DMS79 treated with DMSO at 0.1 percent for 48 hours (cell line): ENCODE measurements at places on chromosomes 3 and 15.

GRCh38 chr15:101496198-101496986 lies 6.9 kb upstream of the PCSK6 start:
- DNase-seq = no peak

DNA sequence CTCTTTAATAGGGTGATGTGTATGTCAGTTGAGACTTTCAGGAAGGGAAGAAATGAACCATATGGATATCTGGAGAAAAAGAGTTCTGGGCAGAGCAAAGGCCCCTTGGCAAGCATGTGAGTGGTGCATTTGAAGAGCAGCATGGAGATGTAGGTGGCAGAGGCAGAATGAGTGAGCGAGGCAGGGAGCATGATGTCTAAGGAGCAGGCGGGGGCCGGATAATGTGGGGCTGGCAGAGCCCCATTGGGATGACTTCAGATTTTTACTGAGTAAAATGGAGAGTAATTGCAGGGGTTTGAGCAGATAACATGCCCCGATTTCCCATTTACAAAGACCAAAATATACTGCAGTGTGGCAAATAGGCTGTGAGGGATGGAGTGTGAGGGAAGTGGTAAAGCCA lies 52.9 kb upstream of the PLCL2 start:
- no peak for DNase-seq

GRCh38 chr3:72617424-72618024 lies 230.7 kb downstream of the SHQ1 start:
- no peak for DNase-seq

- peak; percentile 53 for DNase-seq
Observed at GRCh38 chr3:11638495-11639358, 5.0 kb downstream of the VGLL4 start.

DNA sequence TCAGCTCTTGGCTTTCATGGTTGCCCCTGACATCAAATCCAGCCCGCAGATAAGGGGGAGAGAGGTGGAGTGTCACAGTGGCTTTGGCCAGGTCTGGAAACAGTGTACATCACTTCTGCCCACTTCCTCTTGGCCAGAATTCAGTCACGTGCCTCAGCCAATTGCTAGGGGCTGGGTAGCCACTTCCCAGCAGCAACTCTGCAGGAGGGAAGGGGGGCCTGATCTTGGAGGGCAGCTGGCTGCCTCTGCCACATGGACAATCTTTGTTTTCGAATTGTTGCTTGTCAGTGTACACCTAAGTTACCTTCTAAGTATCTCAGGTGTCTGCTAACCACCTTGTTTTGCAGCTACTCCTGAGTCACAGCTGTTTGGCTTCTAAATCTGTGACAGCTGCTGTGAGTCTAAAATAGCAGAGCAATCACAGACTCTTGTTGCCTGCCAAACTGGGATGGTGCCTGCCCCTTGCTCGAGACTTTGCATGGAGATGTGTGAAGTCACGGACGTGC lies 41.0 kb upstream of the LIMD1 start:
- DNase-seq = peak; percentile 17

DNA sequence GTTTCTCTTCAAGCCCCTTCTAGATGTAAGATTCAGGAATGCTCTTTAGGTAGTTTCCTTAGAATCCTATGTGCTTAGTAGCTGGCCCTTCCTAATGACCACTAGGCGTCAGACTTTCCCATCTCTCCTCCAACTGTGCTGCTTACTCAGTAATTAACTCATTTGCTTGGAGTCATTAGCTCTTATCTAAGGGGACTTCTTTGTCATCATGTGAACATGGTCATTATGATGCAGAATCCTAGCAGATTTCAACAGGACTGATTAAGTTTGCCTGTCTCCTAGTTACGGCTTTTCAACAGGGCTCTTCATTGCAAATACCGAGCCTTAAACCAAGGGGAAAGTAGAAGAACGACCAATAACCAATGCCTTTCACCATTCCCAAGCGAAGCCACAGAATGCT lies 46.4 kb downstream of the GJD2 start:
- DNase-seq = no peak

DNA sequence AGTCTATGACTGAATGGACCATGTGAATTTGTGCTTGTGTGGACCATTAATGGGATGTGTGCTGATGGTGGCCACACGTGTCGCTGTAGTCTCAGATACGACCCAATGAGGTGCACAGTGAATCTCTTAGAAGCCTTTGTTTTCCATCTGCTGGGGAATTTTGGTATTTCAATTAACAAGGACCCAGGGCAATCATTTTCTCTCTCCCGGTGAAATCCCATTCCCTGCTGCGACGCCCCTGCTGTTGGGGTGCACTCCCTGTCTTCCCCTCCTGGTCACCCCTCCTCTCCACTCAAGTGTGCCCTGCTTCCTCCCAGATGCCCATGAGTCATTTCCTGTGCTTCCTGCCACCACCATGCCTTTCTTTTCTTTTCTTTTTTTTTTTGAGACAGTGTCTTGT lies 32.7 kb downstream of the EBLN2 start:
- DNase-seq = no peak

DNA sequence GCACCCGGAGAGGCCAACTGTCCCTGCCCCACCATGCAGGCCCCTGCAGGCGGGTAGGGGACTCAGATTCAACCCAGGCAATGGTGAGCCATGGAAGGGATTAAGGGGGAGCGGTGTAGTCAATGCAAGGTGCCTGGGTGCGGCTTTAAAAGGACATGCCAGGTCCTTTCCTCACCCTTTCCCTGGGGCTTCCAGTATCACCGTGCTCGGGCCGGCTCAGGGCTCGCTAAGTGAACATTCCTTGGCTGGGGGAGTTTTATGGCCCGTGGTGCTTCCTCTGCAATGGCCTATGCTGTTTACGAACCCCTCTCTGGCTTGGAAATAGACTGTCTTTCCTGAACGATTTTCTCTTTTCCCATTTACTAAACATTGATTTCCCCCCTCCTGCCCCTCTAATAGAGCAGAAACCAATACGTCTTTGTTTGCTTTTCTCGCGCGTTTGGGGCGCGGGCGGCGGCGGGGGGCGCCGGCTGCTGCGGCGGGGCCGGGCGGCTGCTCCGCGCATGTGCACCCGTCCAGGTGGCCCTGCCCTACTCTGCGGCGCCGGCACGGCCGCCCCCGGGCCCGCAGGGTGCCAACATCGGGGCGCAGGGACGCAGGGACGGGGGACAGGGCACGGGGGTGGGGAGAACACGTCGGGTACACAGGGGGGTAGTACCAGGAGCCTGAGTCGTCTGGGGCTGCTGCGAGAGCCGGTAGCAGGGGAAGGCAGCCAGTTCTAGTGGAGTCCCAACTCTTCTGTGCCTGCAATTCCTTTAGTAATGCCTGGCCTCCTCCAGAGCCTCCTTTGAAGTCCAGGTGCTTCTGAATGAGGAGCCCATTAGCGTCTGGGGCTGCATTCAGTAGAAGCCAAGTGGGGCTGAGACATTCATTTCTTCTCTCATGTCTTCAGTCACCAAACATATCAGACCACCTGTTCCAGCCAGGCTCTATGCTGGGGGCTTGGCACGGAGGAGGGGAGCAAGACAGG lies 26.9 kb upstream of the CACNA2D2 start:
- DNase-seq = peak; percentile 23

- no peak for DNase-seq
Observed at GRCh38 chr3:186261638-186262037, 100.4 kb downstream of the DGKG start.

- no peak for DNase-seq
Observed at GRCh38 chr3:150348500-150348899, 59.6 kb upstream of the TSC22D2 start.

GRCh38 chr15:61888074-61888780 lies 172.0 kb downstream of the VPS13C start:
- no peak for DNase-seq

GRCh38 chr3:102979682-102980354 lies 545.0 kb downstream of the ZPLD1 start:
- no peak for DNase-seq

DNA sequence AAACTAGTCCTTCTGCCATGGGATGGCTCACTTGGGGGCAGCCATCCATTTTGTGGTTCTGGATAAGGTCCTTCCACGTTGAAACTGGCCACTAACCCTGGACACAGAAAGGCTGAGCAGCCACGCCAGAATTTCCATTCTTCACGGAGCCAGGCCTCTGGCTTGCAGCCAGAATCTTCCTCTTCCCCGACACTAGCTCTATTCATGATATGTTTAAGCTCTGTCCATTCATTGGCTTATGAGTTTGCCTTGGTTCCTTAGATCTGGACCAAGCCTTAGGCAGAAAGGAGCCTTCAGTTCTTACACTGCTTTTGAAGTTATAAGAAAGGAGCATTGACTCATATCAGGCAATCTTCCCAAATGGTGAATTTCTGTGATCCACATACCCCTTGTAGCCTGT lies 288.4 kb upstream of the GOLGA6L4 start:
- no peak for DNase-seq

- DNase-seq = peak; percentile 77
Observed at GRCh38 chr3:132352556-132353143, 35.4 kb downstream of the ACP3 start.

GRCh38 chr3:160886421-160886820 lies 130.4 kb downstream of the PPM1L start:
- DNase-seq = no peak

- no peak for DNase-seq
Observed at GRCh38 chr3:169243579-169243978, 419.9 kb downstream of the MECOM start.

- DNase-seq = no peak
Observed at GRCh38 chr3:95710684-95711083, 1103.7 kb upstream of the EPHA6 start.

GRCh38 chr15:52649686-52650085 lies 29.5 kb downstream of the ATOSA start:
- no peak for DNase-seq

GRCh38 chr15:92161039-92161670 lies 232.5 kb upstream of the ST8SIA2 start:
- peak; percentile 30 for DNase-seq

DNA sequence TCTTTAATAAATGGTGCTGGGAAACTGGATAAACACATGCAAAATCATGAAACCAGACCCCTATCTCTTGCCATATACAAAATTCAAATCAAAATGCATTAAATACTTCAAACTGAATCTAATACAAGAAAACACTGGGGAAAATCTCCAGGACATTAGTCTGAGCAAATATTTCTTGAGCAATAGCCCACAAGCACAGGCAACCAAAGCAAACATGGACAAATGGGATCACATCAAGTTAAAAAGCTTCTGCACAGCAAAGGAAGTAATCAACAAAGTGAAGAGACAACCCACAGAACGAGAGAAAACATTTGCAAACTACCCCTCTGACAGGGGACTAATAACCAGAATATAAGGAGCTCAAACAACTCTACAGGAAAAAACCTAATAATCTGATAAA lies 6.3 kb downstream of the ANKRD28 start:
- no peak for DNase-seq

GRCh38 chr3:106341087-106341486 lies 472.3 kb upstream of the CBLB start:
- no peak for DNase-seq

DNA sequence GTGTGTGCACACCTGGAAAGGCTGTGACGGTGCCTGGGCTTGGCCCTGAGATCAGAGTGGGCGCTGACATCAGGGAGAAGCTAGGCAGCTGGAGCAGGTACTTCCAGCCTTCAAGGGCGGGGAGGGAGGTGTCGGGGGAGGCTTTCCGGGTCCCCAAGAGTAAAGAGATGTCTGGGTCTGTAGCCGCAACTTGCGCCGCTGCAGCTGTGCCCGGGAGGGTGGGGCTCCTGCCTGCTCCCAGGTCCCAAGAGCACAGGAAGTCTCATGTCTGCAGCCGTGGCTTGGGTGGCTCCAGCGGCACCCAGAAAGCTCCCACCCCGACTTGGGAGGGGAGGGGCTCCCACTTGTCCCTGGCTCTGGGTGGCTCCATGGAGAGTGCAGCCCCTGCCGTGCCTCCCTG lies 103.2 kb upstream of the BNIP2 start:
- no peak for DNase-seq

- DNase-seq = no peak
Observed at GRCh38 chr3:122295266-122296062, 29.6 kb upstream of the CSTA start.

DNA sequence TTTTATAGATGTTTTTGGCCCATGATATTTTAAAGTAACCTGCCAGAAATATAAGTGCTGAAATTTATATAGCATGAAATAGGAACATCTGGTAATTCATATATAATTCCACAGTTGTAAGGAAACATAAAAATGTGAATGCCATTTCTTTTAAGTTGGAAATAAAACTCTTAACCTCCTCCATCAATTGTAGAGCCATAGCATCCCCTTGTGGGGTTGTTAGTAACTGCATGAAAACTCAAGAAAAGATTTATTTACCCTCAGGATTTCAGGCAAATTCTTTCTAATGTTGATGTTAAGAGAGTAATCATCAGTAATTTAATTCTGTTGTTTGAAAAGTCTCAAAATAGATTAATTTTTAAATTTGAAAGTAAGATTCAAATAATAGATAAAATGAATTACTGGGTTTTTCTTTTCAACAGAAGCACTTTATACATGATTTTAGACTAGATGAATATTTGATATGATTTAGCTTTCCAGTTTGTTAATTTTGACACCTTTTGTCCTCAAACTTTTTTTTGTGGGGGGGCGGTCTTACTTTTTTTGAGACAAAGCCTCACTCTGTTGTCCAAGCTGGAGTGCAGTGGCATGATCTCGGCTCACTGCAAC lies 74.7 kb downstream of the RASA2 start:
- DNase-seq = peak; percentile 50

DNA sequence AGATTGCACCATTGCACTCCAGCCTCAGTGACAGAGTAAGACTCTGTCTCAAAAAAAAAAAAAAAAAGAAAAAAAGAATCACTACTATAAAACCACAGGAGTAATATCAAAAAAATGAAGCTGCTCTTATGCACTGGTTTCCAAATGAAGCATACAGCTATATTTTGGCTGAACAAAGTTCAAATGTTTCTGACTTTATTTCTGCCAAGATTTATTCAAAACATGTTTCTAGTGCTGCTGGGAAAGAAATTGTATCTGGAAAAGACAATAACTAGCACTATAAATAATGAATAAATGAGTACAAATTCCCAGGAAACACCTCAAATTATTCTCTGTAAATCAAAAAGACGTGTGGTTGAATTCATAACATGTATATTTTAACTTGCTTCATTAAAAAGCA lies 102.5 kb upstream of the MME start:
- no peak for DNase-seq

DNA sequence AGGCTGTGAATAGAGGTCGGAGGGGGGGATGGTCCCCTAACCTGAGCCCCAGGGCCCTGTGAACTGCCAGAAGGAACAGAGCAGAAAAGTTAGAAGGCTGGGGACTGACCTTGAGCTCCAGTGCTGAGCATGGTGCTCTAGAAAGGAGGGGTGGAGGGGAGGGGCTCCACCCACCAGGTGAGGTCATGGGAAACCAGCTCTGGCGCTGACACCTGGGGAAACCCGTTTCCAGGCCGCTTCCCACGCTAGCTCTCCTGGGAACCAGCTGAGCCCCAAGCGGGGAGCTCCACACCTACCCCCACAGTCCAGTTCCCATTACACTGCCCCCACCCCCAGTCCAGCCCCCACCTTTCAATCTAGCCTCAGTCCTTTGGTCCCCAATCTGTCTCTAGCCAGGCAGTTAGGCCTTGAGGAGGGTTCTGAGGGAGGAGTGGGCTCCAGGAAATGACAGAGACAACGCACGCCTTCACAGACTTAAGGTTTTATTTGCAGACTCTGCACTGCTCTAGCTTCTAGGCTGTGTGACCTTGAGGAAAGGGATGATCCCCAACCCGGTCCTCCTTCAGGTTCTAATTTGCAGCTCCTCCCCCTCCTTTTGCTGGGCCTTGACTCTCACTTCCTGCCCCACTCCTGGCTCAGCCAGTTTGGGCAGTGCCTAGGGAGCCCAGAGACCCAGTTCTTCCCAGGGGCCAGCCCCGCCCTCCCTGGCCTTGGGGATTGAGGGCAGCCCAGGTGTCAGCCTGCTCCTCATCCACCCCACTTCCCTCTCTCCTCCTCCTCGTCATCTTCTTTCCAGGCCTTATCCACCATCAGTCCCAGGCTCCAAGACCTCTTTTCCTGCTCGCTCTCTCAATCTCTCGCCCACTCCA lies 2.1 kb downstream of the RHOV start:
- DNase-seq = no peak
